ENCODE measurements at places on chromosomes 5 and 9. TPM values are rescaled to one million over a fixed set of nuclear protein-coding genes. Genes with fewer than 3 reads are reported as not detected.

- DNase-seq, result peak; percentile 98
Measured at GRCh38 chr9:128504485-128505413, at the start of gene GLE1. Gene GLE1 (plus strand): TSS chr9:128504719. CDS start chr9:128504806, 87 bp downstream.

DMGDH gene
- total RNA-seq, result 1.4 TPM

DNA sequence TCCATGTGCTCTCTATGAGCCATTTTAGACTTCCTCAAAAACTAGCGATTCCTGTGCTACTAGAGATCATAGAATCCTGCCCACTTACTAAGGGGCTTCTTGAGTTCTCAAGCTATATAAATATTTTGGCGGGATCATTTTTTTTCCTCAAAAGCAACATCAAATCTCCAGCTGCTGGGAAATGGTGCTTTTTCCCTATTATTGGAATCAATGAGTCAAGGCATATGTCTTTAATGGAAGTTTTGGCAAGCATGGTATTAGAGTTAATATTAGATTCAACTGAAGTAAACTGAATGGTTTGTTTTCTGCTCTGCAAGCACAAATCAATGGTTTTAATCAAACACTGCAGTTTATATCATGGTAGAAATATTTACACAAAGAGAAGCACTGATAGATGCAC lies 369.9 kb upstream of the PTGER4 start:
- no peak for DNase-seq

DNA sequence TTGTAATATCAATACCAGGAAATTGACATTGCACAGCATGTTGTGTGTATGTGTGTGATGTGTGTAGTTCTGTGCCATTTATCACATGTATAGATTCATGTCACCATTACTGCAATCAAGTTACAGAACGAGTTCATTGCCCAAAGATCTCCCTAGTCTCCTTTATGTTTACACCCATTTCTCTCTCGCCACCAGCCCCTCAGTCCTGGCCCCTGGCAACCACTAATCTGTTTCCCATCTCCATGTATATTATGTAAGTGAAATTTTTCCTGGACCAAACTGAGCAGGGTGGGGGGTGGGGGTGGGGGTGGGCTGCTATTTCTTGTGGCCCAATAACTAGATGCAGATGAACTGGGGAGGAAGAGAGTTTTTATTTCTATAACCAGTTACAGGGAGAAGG lies 11.5 kb upstream of the S1PR3 start:
- no peak for DNase-seq

PHAX gene
- 86.8 TPM for total RNA-seq

- no peak for DNase-seq
Measured at GRCh38 chr5:118606940-118607339, 381.4 kb downstream of the DTWD2 start.

Measured in neural progenitor cell (in vitro differentiated cells).